Osteoblast (primary cell): ENCODE measurements at places on chromosomes 3 and 15. TPM values are rescaled to one million over a fixed set of nuclear protein-coding genes. Genes with fewer than 3 reads are reported as not detected.
A peak's percentile ranks its signal among the peaks of the same experiment; 100 is the strongest.

DNA sequence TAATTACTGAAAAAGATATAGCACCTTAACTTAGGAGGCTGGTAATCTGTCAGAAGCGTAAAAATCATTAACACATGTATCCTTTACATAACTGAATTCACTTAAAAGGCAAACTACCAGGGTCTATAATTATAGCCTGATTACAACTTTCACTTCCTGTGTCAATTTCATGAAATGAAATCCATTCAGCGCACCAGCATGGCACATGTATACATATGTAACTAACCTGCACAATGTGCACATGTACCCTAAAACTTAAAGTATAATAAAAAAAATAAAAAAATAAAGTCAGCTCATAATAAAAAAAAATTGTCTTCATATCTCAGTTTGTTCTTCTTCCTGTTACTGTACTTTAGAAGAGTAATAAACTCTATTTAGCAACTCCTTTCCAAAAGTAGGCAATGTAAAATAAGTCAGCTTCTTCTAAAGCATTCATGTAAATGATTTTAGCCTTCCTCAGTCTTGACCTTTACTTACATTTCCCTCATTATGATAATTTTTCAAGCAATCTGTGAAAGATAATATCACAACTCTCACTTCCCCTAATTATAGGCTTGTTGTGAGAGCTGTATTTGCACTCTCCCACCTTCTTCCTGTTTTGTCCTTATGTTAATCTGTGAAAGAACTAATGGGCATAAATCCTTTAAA lies 50.1 kb downstream of the KBTBD8 start:
- DNase-seq = no peak

DNA sequence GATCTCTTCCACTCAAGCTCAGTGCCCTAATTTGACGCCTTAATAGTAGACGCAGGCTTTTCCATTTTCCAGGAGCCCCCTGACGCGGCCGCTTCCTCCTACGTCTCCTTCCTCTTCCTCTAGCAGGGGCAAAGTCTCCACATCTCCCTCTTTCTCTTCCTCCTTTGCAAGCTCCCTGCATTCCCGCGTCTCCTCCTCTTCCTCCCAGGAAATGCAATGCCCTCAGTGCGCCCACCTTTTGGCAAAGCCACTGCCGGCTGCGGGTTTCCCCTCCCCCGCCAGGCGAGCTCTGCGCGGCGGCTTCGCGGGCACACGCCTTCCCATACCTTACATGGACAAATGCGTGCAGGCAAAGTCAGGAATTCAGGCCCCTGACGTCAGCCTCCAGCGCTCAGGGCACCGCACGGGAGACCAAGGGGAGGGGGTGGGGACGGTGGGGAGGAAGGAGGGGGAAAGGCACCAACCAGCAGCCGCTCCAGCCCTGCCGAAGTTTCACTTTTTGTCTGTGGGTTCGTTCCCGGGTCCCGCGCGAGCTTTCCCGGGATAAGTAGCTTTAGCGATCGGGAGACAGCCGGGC lies 432 bp upstream of the LPP start:
- peak; percentile 99 for DNase-seq

GRCh38 chr3:114879059-114880031 lies 267.7 kb downstream of the ZBTB20 start:
- DNase-seq = peak; percentile 49

- no peak for DNase-seq
These were observed 28.0 kb downstream of the MB21D2 start for GRCh38 chr3:192889679-192890078.

- DNase-seq = no peak
These were observed 9.8 kb upstream of the FNDC3B start for GRCh38 chr3:172029425-172030098.

GRCh38 chr15:25241241-25241801 lies 197.5 kb downstream of the UBE3A start:
- DNase-seq = peak; percentile 54

DNA sequence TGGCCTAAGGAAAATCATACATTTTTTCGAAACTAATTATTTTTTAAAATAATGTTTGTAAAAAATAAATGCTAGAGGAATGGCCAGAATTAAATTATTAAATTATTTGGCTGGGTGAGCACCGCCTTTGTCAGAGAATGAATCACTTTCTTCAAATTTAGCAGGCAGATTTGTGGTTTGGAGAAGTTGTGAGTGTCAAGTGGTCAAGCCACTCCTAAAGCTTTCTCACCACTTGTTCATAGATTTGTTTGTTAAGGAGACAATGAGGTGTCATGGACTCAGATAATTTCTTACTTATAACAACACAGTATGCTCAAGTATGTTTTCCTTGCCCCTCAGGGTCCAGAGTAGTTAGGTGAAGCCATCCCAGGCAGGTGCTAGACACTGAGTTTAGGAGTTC lies 196.2 kb downstream of the TUSC7 start:
- no peak for DNase-seq

Gene SNRPN
- total RNA-seq = 94.6 and 117 TPM in 2 replicates

Gene PRRT3
- total RNA-seq = 3.5 and 4.3 TPM in 2 replicates

Gene C2CD4A
- under 0.01 TPM in 1 of 2 replicates, not detected in the other for total RNA-seq

Gene ZDHHC3
- total RNA-seq = 61.2 and 62.5 TPM in 2 replicates

Gene DUSP7
- 12.7 and 13.8 TPM in 2 replicates for total RNA-seq
